T-cell (primary cell): ENCODE measurements at places on chromosomes 4 and X.

GRCh38 chr4:183840311-183840710 lies 64.8 kb upstream of the STOX2 start:
- peaks cover 10% of the 10 kb centered on the region for H3K27me3 ChIP-seq
- no peak overlapping the region for H3K27ac ChIP-seq
- no peaks in the 10 kb centered on the region for H3K4me1 ChIP-seq
- DNase-seq, result peak; percentile 52

- H3K27me3 ChIP-seq, result no peaks in the 10 kb centered on the region
- H3K4me3 ChIP-seq, result no peak overlapping the region
- DNase-seq, result no peak
- H3K27ac ChIP-seq, result no peak overlapping the region
- no peaks in the 10 kb centered on the region for H3K36me3 ChIP-seq
- H3K4me1 ChIP-seq, result peaks cover 5% of the 10 kb centered on the region
Observed at GRCh38 chr4:101288365-101289145, 58.8 kb downstream of the PPP3CA start.

DNA sequence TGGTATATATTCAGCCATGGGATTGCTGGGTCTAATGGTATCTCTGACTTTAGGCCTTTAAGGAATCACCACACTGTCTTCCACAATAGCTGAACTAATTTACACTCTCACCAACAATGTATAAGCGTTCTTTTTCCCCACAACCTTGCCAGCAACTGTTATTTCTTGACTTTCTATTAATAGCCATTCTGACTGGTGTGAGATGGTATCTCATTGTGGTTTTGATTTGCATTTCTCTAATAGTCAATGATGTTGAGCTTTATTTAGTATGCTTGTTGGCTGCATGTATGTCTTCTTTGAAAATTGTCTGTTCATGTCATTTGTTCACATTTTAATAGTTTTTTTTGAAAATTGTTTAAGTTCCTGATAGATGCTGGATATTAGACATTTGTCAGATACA lies 235.2 kb downstream of the HEPH start:
- H3K27me3 ChIP-seq, result no peaks in the 10 kb centered on the region
- no peak for DNase-seq
- H3K36me3 ChIP-seq, result no peaks in the 10 kb centered on the region
- no peak overlapping the region for H3K27ac ChIP-seq
- no peaks in the 10 kb centered on the region for H3K4me1 ChIP-seq

GRCh38 chr4:88090898-88091297 lies 67.5 kb downstream of the ABCG2 start:
- no peak overlapping the region for H3K27ac ChIP-seq
- H3K4me3 ChIP-seq, result no peak overlapping the region
- no peak for DNase-seq
